Panc1 (cell line): ENCODE measurements at places on chromosomes 4 and X. TPM values are rescaled to one million over a fixed set of nuclear protein-coding genes. Genes with fewer than 3 reads are reported as not detected.

DNA sequence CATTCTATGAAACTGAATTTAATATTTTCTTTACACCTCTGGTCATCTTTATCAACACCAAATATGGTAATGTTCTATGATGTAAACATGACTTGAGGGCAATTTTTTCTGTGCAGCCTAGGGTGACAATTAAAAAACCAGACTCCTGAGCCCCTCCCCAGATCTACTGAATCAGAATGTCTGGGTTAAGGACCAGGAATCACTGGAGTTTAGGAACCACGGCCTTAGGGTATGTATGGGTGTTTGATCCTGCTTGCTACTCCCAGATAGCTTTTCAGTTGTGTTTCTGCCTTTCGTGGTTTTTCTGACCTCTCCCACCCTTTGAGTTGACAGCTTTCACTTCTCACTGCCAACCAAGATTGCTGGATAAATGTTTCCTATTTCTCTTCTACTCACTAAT is 332.2 kb downstream of the DHX15 start:
- DNase-seq, result no peak

- no peak for DNase-seq
Observed at GRCh38 chr4:83329521-83330110, 5.0 kb downstream of the HPSE start.

The USP38 gene
- total RNA-seq, result 11.7 TPM

The EDA gene
- total RNA-seq, result 0.23 TPM

The STOX2 gene
- 10.6 TPM for total RNA-seq

- no peak for DNase-seq
Observed at GRCh38 chr4:22895482-22895881, 202.7 kb downstream of the GBA3 start.

DNA sequence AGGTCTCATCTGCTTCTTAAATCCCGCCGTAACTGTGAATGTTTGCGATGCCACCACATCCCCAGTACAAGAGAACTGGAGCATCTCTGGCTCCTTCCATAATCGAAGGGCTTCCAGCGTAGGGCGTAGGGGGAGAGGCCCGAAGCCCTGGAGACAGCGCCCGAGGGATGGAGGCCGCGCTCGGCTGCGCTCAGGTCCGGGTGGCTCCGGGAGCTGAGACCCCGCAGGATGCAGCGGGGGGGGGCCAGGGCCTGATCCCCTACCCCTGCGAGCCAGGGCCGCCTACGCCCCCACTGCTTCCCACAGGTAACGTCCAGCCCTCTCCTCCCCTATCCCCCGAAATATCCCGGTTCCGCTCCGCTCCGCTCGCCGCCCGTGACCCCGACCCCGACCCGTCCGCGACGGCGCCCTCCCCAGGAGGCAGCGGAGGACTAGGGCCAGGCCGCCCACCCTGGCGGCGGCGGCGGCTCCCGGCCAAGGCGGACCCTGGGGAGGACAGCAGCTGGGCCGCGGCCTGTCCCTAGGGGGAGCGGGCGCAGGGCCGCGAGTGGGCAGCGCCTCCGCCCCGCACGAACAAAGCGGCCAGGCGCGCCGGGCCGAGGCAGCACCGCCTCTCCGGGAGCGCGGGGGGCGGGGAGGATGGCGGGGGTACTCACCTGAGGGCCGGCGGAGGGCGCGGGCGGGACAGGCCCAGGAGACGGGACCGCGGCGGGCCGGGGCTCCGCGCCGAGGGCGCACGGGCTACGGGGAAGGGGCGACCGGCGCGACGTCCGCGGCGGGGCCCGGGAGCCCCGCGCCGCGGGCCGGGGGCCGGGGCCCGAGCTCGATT is 723 bp downstream of the WDFY3 start:
- DNase-seq, result no peak

- no peak for DNase-seq
Observed at GRCh38 chr4:25905371-25905770, 8.6 kb upstream of the SMIM20 start.

DNA sequence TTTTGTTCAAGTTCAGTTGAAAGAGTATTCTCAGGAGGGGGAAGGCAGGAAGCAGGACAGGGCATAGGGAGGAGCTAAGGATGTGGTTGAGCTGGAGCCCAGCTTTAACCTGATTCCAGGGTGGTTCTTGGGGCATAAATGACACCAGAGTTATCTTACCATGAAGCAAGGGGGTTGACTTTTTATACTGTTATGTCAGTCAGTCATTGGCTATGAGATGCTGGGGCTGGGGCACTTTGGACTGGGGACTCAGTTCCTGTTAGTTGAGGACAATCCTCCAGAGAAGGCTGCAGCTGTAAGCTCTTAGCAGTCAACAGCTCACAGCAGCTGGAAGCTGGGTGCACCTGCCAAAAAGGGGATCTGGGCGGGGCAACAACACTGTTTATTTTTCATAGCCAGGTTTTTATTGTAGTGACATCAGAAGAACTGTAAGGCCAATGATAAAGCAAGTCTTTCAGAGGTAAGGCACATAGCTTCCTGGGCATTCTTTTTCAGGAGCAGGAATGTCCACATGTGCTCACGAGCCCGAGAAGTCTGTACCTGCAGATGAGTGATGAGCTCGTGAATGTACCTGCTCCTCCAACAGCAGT is 78.5 kb downstream of the MID1IP1 start:
- DNase-seq, result no peak

The GAGE1 gene
- total RNA-seq, result not detected
